Immature natural killer cell (primary cell): ENCODE measurements at places on chromosomes 3 and 15. TPM values are rescaled to one million over a fixed set of nuclear protein-coding genes. Genes with fewer than 3 reads are reported as not detected.

GRCh38 chr15:72196409-72197040, 1.1 kb downstream of the GRAMD2A start:
- DNase-seq, result no peak
- H3K27ac ChIP-seq, result no peak overlapping the region

Gene SLCO2A1
- polyA plus RNA-seq, result not detected

Gene MESP2
- not detected for polyA plus RNA-seq

- no peak overlapping the region for H3K4me3 ChIP-seq
- H3K27ac ChIP-seq, result no peak overlapping the region
- H3K36me3 ChIP-seq, result no peaks in the 10 kb centered on the region
- no peak for DNase-seq
These were observed 3.9 kb downstream of the SCN5A start for GRCh38 chr3:38645601-38646000.

Gene EIF4E3
- 36.1 TPM for polyA plus RNA-seq

Gene RBP2
- polyA plus RNA-seq, result not detected

GRCh38 chr15:61545763-61546162, 316.7 kb upstream of the RORA start:
- H3K4me1 ChIP-seq, result no peaks in the 10 kb centered on the region
- DNase-seq, result no peak
- no peak overlapping the region for H3K27ac ChIP-seq
- peaks cover 3% of the 10 kb centered on the region for H3K27me3 ChIP-seq
- no peak overlapping the region for H3K4me3 ChIP-seq
- H3K36me3 ChIP-seq, result no peaks in the 10 kb centered on the region

Gene CAMP
- not detected for polyA plus RNA-seq
